T1000 (cell line): ENCODE measurements at places on chromosomes 11 and 22.

DNA sequence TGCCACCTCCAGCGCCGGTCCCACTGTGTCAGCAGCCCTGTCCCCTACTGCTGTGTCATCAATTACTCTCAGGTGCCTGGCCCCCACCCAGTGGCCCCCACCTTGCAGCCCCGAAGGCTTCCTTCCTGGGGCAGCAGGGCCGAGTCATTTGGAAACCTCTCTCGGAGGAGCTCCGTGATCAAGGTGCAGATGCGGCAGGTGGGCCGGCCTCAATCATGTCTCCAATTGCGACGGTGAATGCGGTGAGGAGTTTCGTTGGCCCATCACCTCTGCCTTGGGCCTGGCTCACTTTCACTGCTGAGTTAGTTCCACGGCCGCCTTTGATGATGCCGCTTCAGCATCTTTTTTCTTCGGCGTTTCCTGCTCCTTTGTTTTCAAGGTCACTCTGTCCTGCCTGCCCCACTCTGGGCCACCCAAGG is 11.3 kb upstream of the CXCR5 start:
- no peak for DNase-seq

- DNase-seq, result no peak
Observed at GRCh38 chr11:46969379-46969778, 32.8 kb downstream of the CSTPP1 start.

GRCh38 chr11:45879803-45880686 is 5.4 kb upstream of the MAPK8IP1 start:
- DNase-seq, result peak; percentile 64

DNA sequence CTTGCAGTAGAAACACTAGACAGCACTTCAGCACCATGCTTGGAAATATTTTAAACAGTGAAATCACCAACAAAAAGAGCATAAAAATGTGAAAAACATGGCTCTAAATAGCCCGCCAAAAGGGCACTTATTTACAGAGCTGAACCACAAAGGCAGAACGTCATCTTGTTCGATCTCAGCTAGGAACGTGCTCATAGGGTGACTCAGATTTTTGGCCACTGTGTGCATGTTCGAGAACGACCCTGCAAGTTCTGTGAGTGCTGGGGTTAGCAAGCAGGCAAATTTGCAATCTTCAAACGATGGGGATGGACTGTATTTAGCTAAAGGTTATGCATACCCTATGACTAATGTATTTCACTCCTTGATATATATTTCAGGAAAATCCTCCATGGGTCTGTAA is 30.6 kb downstream of the OR2AT4 start:
- DNase-seq, result no peak

DNA sequence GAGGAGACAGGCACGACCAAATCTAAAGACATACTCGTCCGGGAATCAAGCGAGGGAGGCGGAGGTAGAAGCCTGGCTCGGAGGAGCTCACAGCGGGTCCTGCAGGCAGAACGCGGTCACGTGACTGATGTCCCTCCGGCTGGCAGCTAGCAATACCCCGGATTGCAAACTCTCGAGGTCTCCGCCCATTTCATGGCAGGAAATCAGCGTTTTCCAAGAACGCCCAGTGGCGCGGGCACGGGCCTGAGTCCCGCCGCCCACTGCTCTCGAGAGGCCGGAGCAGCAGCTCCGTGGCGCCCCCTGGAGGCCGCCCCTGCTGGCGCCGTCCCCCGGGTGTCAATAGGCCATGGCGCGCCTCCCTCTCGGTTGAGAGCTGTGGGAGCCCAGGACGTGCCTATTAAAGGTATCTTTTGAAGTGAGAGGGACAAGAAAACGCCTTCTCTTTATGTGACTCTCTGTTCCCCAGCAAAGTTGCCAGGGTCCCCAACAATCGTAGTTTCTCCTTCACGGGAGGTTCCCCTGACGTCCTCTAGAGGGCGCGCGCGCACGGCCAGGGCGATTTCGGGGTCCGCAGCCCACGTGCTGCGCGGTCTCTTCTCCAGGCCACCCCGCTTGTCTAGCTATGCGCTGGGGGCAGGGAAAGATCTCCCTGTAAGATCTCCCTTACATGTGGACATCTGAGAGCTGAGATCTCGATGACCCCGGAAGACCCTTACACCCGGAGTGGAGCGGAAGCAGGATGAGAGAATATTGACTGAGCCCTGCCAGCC is 37.3 kb upstream of the RBFOX2 start:
- DNase-seq, result peak; percentile 93

GRCh38 chr22:30433773-30434172 is 8.2 kb downstream of the MTFP1 start:
- DNase-seq, result no peak

DNA sequence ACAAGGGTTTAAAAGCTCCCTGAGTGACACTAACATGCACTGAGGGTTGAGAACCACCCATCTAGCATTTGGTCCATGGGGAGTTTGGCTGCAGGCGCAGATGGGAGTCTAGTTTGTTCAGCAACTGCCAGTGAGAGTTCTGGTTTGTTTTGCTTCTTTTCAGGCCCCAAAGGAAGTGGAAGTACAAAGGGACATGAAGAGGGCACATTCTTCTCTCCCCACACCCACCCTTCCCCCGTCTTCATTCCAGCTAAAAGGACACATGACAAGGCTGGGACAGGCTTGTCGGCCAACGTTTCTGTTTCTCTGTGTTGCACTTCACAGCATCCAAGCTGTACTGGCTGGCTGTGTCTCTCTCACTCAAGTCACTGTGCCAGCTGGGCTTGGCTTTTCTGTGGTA is 8.2 kb upstream of the ENDOD1 start:
- DNase-seq, result no peak

DNA sequence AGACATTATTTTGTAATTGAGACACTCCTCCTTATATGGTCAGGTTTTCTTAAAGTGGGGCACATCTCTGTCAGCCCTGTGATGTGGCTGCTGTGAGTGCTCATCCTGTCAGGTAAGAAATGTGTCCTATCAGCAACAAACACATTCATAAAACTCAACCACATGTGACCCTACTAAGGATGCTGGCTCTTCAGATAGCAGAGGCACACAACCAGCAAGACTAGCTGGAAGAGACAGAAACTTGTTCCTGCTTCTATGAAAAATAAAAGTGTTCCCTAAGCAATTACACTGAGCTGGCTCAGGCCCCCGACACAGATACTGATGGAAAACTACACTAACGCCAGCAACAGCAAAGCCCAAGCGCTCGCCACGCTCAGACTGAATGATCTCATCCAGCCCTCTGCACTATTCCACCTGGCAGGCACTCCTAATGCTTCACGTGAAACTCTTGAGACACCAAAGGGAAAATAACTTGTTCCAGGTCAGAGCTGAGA is 49.8 kb upstream of the CYP2D6 start:
- no peak for DNase-seq

DNA sequence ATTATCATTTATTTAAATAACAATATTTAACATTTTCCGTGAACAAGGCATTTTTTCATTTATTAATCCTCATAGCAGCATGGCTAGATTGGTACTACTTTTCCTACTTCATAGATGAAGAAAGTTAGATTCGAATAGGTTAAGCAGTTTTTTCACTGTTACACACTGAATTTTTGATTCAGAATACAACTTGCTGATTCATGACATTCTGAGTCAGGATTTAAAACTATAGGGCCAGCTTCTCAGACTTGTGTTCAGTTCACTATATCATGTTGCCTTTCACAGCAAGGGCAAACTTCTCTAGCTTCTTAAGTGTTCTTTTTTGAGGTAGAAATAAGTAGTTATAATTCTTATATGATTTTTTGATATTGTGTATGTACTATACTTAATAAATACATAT is 31.5 kb downstream of the CYP2R1 start:
- no peak for DNase-seq

- DNase-seq, result no peak
Observed at GRCh38 chr22:34017205-34017604, 96.9 kb upstream of the LARGE1 start.

GRCh38 chr11:74434528-74434927 is 32.8 kb downstream of the KCNE3 start:
- DNase-seq, result no peak

GRCh38 chr11:78573681-78574080 is 983 bp downstream of the NARS2 start:
- DNase-seq, result no peak

DNA sequence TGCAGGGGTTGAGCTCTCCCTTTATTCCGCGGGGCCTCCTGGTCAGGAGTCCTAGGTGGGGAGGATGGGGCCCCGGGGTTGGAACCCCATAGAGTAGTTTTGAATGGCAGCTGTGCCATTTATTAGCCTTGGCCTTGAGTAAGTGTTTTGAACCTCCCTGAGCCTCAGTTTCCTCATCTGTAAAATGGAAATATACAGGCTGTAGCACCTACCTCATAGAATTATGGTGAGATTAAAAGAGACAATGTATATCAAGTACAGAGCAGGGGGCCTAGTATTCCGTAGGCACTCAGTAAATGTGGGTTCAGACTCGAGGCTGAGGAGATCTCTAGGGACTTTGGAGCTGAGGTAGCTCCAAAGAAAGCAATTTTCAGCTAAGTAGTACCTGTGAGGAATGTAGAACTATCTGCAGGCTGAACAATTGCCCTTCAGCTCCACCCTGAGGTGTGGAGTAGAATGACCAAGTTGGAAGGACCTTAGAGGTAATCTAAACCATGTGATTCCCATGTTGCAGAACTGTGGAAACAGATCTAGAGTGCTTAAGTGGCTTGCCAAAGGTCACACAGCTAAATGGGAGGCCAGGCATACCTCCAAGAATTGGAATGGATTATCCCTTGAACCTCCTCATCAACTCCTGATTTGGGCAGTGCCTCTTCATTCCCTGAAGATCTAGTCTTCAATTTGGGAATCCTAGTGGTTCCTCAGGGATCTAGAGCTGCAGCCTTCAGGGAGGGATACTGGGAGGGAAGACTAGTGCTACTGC is 682 bp downstream of the PGAP2 start:
- no peak for DNase-seq

DNA sequence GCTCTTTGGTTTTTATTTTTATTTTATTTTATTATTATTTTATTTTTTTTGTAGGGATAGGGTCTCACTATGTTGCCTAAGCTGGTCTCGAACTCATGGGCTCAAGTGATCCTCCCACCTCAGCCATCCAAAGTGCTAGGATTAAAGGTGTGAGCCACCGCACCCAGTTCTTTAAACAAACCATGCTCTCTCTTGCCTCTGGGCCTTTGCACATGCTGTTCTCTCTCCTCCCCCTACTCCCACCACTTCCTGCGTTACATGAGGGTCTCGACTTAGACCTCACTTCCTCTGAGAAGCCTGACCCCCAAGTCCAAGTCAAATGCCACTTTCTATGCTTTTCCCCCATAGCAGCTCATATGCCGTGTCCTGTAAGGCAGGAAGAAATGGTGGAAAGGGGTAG is 15.2 kb upstream of the TCF20 start:
- DNase-seq, result no peak

DNA sequence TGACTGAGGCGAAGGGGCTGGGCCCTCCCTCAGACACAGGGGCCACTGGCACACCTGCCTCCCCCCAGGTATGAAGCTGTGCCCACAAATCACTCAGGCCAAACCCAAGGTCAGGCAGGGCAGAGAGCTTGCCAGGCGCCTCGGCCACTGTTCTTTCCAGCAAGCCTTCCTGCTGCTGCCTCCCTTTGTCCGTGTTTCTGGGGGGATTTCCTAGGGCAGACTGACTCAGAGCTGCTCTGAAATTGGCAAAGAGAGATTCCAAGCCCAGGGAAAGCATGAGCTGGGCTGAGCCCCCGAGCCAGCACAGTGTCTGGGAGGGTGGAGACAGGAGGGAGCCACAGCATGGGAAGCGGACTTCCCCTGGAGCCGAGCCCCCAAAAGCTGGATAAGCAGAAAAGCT is 33.2 kb downstream of the PPP2R1B start:
- DNase-seq, result peak; percentile 47

- no peak for DNase-seq
Observed at GRCh38 chr22:36858156-36858555, 2.6 kb upstream of the NCF4 start.

DNA sequence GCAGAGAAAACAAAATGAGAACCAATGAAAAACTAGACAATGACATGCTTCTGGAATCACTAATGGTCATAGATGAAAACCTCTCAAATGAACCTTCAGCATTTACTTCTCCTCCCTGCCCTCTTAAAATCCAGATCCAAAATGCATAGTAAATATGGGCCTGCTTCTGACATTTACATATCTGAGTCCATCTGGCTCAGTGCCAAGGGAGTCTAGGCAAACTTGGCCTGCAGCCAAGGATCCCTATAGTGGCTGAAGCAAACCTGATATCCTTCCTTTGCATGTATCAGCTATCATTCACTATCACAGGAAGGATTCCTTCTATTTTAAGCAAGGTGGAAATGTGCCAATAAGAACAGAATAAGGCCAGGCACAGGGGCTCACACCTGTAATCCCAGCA is 104.8 kb downstream of the C11orf58 start:
- no peak for DNase-seq

- DNase-seq, result no peak
Observed at GRCh38 chr11:43316451-43316850, 4.7 kb downstream of the API5 start.

- no peak for DNase-seq
Observed at GRCh38 chr11:69167130-69167915, 11.6 kb downstream of the SMIM38 start.

DNA sequence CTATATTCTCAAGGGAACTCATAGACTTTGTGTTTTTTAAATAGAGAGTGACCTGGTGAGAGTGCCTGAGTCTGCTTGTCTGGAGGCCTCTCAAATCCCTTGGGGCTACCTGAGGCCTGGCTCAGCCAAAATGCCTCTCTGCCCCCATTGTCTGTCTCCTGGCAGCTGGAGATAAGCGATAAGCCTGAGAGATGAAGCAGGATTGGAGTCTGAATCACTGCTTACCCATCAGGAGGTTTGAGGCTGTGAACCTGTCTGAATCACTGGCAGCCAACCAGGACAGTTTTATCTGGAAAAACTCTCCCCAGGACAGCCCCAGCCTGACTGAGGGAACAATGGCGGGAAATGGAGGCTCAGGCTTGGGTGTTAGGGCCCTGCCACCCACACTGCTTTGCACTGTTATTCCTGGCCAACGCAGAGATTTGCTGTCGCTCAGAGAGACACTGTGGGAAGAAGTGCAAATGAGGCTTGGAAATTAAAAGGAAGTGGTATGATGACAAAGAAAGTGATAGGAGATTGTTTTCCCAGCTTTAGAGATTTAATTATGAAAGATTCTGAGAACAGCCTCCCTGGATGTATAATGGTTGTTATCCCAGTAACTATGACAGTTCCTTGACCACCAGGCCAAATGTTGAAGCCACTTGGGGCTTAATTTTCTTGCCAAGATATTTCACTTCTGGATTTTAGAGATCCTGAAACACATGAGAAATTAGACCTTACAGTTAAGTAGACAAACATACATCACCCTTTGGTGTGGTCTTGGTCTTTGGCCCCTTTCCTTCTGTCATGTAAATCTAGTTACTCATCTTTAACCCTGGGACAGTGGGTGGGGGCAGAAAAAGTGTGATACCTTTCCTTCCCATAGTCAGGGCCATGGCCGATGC is 102.1 kb downstream of the RASSF10 start:
- no peak for DNase-seq

DNA sequence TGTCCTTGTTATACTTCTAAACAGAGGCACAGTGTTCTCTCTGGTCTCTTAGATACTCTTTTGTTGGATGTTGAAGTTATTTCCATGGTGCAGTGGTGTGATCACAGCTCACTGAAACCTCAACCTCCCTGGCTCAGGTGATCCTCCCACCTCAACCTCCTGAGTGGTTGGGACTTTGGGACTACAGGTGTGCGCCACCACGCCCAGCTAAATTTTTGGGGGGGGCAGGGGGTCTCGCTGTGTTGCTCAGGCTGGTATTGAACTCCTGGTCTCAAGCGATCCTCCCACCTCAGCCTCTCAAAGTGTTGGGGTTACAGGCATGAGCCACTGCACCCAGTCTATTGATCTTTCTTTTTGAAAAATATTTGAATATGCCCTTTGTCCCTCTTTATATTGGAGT is 14.9 kb downstream of the ZNF74 start:
- no peak for DNase-seq

- DNase-seq, result no peak
Observed at GRCh38 chr11:2759228-2760195, 59.7 kb upstream of the KCNQ1OT1 start.
